Globus pallidus (tissue), 1 donor: ENCODE measurements at places on chromosomes 16 and 17.

GRCh38 chr17:62614142-62614541 lies 13.3 kb upstream of the MRC2 start:
- no peak for DNase-seq

DNA sequence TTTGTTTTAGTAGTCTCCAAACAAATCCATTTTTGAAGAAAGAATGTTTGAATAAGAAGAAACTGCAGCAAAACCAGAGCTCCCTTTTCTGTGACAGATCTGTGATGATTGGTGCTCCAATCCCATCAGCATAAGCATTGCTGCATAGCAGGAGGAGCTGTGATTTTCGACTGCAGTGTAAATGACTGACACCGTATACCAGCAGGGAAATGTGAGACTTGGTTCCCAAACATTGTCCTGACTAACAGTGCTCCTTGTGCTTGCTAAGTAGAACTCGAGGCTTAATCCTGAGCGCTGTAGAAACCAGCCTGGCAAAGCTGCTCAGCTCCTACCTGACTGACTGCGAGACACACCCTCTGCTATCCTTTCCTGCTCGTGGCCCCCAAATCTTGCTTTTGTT lies 57.2 kb downstream of the NUP93 start:
- DNase-seq: no peak

DNA sequence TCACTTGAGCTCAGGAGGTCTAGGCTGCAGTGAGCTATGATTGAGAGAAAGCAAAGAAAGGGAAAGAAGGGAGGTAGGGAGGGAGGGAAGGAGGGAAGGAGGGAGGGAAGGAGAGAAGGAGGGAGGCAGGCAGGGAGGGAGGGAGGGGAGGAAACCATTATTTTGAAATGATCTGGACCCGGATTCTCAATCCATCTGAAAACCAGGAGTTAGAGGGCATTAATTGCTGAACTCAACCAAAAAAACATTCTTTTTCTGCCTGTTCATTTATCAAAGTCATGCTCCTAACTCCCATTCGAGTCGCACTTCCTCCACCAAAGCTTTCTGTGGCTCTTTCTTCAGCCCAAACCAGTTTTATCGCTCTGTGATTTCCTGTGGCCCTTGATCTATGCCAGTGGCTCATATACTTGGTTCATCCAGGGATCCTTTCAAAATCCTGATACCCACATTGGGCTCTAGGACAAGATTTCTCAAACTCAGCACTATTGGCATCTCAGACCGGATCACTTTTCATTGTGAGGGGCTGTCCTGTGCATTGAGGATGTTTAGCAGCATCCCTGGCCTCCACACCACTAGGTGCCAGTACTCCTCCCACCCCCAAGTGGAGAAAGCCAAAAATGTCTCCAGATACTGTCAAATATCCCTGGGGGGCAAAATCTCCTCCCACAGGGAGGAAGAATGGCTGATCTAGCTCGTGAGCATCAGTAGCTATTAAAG lies 38.2 kb downstream of the CMTM4 start:
- no peak for DNase-seq

- DNase-seq: peak; percentile 80
These were observed 15.2 kb downstream of the GALK1 start for GRCh38 chr17:75749545-75750389.

- no peak for DNase-seq
These were observed 24.1 kb upstream of the KCNJ16 start for GRCh38 chr17:70050931-70051330.

DNA sequence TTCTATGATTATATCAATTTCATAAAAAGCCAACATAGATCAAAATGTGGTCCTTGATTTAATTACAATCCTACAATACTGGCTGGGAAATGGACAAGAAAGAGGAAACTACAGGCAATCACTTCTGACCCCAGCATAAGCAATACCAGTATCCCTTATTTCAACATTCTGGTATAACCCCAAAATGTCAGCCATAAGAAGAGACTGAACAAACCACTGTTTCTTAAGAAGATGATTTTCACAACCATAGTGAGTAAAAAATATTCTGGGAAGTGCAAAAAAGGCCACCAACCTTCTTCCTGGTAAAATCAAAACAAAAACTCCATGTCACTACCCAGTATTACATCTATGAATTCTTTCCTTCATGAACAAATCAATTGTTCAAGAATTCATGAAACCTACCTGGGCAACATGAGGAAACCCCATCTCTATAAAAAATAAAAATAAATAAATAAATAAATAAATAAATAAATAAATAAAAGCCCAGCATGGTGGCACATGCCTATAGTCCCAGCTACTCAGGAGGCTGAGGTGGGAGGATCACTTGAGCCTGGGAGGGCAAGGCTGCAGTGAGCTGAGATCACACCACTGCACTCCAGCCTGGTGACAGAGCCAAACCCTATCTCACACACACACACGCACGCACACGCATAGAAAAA lies 7.5 kb downstream of the N4BP1 start:
- no peak for DNase-seq

DNA sequence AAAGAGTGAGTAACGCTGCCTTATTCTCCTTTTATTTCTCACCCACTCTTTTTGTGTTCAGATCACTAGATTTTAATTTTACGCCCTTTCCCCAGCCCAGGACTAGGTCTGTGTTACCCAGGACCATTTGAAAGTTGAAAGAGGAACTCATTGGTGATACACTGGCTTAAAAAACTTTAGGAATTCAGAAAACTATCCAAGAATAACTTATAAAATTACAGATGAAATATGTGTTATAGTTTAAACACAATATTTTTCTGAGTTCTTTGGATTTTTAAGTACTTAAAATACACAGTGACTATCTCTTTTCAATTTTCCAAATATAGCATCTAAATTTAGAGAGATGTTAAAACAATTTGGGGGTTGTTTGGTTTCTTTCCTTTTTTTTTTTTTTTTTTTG lies 385.2 kb downstream of the CDH13 start:
- DNase-seq: no peak

- no peak for DNase-seq
These were observed 12.8 kb downstream of the BAHCC1 start for GRCh38 chr17:81408049-81408448.

DNA sequence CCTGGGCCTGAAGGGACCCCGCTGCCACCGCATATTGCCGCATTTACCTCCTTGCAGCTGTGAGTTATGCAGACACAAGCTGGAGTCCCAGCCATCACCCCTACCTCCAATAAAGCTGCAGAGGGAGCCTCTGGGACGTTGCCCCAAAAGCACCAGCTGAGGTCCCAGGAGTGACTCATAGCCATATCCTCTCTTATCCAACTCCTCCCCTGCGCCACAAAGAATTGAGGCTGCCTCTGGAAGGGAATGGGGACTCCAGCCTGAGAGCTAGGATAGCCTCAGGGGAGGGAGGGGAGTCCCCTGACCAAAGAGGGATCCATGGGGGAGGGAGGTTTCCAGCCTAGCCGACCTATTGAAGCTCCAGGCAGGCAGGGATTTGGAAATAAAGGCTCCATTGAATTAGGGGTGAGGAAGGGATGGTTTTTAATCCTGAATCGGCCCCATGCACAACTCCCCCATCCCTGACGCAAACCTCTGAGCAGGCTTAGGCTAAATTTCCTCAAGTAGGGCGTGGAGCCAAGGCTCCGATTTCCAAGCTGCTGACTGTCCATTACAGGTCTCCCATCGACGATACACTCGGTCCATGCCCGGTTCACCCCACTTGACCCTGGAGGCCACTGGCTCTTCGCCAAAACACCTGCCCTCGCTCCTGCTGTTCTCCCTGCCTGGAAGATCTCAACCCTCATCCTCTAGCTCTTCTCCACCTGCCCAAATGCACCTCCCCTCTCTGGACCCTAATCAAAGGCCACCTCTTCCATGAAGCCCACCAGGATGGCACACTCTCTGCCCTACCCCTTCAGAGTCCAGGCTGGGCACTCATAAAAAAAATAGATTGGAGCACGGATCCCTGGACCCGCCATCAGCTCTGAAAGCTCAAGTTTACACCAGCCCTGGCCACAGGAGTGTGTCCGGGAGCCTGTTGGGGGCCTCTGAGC lies 27.5 kb downstream of the PIMREG start:
- DNase-seq: no peak

DNA sequence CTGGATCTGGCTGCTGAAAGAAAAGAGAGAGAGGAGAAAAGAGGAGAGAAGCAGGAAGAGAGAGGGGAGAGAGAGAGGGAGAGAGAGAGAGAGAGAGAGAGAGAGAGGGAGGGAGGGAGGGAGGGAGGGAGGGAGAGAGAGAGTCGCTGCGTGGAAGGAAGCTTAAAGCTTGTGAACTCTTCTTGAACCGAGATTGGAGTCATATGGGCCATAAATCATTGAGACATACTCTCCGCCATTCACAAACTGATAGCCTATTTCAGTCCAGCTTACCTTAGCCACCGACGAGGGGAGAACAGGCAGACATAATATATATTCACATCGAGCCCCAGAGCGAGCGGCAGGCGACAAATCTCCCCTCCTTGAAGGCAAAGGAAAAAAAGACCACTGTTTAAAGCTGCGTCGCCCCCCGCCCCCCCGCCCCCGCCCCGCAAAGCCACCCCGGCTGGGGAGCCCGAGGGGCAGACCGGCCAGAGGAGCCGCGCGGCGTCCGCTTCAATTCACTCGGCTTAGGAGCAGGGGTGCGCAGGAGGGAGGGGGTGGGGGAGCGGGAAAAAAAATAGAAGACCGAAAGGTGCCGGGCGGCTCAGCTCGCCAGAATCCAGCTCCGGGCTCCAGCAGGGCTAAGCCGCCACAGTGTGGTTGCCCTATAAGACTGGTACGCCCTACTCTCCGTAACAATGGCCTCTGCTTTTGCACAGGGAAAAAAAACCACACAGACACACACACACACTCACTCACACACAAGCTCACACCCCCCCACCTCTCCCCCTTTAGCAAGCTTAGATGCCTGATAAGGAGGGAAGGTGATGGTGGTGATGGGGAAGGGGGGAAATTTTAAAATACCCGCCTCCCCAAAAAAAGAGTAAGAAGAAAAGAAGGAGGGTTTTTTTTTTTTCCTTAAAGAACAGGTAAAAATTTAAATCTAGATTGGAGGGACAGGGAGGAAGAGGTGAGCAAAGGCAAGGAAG lies 10.6 kb upstream of the HOXB2 start:
- no peak for DNase-seq

DNA sequence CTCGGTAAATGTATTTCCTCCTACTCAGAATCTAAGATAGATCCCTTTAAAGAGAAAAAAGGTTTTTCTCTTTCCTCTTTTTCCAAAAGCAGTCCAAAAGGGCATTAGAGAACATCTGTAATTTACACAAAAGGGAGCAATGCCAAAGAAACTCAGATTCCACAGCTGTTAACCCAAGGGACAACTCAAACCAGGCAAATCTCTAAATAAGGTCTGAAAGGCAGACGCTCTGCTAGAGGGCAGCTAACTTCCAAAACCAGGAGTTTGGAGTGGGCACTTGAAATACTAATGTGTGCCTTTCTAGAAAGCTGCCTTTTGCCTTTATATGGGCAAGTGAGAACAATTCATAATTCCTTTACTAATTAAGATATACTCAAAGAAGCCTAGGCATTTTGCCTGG lies 435.7 kb downstream of the ZFHX3 start:
- DNase-seq: no peak

DNA sequence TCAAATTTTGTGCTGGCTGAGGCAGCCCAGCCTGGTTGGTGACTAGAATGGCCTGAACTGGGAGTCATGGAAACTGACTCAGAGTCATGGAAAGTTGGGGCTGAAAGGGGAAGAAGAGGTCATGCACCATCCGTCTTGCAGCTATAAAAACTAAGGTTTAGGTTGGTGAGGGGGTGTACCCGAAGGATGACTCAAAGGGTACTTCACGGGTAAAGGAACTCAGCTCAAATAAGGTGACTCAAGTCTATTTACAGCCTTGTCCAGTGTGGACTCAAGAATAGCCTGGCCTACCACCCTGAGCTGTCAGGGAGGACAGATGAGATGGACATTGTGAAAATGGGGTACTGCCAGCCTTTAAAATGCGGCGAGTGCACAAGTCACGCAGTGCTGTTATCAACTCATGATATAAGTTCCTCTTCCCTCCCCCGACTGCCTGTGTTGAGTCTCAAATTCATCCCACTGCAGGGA lies 18.6 kb downstream of the CD300LB start:
- no peak for DNase-seq

DNA sequence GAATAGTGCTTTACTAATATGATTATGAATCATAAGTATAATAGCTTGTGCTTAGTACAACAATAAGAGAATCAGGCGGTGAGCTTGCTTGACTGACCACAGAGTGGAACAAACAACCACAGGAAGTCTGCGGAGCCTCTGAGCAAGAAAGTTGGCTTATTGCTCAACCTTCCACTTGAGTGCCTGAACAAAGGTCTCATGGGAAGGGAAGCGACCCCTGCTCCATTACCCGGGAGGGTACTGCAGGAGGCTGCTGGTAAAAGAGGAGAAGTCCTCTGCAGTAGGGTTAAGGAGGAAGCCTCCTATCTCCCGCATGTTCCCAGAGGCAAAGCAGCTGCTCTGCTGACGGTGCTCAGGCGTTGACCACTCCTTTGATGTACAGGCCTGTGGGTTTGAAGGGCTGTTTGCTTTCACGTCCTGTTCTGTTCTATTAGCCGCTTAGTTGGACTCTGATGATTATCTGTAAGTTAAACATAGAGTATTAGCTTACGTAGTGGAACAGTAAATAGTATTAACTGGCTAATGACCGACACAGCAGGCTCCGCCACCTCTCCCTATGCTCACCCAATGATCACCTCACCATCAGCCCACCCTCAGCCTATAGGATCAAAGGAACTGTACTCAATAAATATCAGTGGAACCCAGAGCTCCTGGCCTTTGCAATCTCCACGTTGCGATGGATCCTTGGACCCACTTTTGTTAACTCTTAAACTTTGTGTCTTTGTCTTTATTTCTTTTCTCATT lies 17.5 kb downstream of the ALOX15B start:
- peak; percentile 66 for DNase-seq

DNA sequence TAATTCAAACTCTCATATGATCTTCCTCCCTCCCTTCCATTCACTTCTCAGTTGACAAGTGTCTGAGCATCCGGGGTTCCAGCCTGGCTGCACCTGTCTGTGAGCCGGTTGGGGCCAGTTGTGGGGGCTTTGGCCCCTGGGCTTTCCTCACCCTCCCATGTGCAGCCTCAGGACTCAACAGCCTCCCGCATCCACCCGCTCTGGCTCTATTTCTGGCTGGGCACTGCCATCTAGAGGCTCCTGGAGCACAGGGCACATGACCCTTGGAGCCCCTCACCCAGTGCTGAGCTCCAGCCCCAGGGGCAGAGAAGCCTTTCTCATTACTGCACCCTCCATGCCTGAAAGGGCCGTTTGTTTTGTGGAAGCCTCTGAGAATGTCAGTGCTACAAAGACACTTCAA lies 43.3 kb downstream of the HAPSTR1 start:
- no peak for DNase-seq

GRCh38 chr17:65987988-65988387 lies 203.9 kb downstream of the CEP112 start:
- no peak for DNase-seq

GRCh38 chr17:9977180-9977575 lies 72.1 kb upstream of the RCVRN start:
- no peak for DNase-seq

- no peak for DNase-seq
These were observed 137.7 kb downstream of the RPTOR start for GRCh38 chr17:80682372-80682771.

- no peak for DNase-seq
These were observed 21.4 kb downstream of the WSB1 start for GRCh38 chr17:27315322-27315721.

- no peak for DNase-seq
These were observed 3.5 kb downstream of the ZFPM1 start for GRCh38 chr16:88456356-88457292.
